ENCODE measurements at places on chromosomes 16 and 17. TPM values are rescaled to one million over a fixed set of nuclear protein-coding genes. Genes with fewer than 3 reads are reported as not detected.
A peak's percentile ranks its signal among the peaks of the same experiment; 100 is the strongest.

Gene SLC16A13
- total RNA-seq = 11.8 TPM

- ATAC-seq = no peak
Measured at GRCh38 chr17:72351884-72352346, 231.1 kb downstream of the SOX9 start.

DNA sequence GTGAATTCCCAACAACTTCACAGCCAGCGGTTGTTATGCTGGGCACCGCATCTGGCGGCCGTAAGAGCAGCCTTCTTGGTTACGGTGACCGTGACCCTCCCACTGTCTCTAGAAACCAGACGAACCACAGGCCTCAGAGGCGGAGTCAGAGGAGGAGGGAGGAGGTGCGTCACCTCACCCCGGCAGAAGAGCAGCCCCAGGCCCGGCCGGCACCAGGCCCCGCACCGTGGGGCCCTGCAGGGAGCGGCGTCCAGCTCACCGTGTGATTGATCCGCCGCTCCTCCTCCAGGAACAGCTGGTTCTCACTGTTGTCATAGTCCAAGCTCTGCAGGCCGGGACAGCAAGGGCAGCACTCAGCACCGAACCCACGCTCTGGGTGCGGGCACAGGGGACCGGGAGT is 13.7 kb downstream of the CLCN7 start:
- ATAC-seq = no peak

DNA sequence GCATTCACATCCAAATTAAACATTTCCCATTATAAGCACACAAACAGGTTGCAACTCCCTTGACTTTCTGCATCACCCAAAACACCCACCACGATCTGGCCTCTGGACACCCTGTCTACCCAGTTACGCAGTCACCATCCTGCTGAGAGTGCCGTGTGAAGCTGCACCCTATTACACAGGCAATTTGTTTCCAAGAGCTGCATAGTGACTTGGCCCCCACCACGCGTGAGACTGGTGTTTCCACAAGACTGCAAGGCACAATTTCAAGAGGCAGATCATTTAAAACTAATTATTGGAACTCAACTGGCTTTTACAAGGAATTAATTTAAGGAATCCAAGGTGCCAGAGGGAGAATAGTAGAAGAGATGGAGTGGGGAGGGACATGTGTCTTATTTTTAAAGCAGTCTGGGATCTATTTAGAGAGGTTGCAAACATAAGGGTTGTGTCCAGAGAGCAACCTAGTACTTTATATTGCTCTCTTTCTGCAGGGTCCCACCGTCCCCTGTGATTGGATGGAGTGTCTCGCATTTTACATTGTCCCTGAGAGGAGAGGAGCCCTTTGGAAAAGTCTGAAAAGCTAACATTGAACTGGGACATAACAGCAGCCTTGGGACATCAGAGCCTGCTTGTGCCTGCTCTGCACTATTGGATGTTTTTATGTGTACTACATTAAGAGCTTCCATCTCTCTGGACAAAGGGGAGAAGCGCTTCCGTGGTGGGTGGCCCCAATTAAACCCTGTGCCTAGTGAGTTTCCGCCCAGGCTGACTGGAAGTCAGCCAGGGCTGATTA is 8.7 kb upstream of the ADAMTS18 start:
- no peak for ATAC-seq

DNA sequence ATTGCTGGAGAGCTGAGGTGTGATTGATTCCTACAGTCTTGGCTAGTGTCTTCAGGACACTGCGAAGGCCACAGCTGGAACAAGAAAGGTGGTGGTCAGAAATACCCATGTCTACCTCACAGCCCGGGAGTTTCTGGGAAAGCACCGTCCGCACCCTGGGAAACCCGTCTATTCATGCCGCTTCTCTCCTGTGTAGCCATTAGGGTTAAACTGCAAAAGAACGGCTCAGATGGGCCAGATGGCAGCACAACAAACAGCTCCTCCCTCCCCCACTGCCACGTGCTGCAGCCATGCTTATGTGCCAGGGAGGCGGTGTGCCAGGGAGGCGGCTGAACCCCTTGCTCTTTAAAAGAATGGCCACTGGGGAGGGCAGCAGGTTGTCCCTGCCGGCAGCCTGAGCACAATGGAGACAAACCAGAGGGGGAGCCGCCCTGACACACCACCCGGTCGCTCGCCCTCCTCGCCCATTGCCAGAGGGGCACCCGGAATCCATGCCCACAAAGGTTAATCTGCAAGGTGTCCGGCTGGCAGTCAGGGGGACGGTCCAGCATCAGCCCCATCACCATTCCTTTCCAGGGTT is 65.2 kb downstream of the CYTH1 start:
- peak; percentile 10 for ATAC-seq

GRCh38 chr17:28497931-28498330 is 8.2 kb upstream of the FOXN1 start:
- ATAC-seq = no peak

DNA sequence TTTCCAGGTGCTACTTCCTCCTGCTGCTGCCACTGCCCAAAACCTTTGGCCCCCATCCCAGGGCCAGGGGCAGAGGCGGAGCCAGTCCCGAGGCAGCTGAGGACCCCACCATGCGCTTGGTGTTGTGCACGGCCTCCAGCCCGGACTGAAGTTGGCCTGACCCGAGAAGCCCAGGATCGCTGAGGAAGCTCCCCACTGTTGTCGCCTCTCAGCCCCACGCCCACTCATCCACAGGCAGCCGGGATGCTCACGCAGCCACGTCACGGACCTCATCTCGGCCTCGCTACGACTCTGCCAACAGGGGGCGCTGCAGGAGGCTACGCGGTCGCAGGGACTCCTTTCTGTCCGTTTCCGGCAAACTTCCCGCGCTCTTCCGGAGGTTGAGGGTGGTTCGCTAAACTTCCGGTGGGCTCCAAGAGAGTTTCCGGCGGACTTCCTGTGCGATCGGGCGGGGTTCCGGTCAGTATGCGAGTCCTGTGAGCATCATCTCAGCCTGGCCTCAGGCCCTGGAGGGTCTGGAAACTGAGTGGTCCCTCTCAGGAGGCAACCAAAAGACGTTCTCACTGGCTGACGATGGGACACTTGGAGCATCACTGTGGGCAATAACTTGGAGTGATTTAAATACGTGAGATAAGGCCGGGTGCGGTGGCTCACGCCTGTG is 12.4 kb downstream of the ZG16B start:
- ATAC-seq = peak; percentile 61

DNA sequence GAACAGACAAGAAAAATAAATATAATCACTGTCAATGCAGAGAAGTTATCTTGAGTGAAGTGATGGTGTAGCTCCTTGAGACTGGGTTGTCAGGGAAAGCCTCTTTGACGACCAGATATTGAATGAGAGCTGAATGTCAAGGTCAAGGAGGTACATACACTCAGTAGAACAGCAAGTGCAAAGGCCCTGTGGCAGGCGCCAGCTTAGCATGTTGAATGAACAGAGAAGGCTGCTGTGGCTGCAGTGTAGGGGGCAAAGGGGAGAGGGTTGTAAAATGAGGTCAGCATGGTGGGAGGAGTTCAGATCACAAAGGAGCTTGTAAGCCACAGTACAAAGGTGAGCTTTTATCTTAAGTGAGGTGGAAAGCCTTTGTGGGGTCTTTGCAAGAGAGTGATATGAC is 111.5 kb downstream of the ZFHX3 start:
- ATAC-seq = no peak

DNA sequence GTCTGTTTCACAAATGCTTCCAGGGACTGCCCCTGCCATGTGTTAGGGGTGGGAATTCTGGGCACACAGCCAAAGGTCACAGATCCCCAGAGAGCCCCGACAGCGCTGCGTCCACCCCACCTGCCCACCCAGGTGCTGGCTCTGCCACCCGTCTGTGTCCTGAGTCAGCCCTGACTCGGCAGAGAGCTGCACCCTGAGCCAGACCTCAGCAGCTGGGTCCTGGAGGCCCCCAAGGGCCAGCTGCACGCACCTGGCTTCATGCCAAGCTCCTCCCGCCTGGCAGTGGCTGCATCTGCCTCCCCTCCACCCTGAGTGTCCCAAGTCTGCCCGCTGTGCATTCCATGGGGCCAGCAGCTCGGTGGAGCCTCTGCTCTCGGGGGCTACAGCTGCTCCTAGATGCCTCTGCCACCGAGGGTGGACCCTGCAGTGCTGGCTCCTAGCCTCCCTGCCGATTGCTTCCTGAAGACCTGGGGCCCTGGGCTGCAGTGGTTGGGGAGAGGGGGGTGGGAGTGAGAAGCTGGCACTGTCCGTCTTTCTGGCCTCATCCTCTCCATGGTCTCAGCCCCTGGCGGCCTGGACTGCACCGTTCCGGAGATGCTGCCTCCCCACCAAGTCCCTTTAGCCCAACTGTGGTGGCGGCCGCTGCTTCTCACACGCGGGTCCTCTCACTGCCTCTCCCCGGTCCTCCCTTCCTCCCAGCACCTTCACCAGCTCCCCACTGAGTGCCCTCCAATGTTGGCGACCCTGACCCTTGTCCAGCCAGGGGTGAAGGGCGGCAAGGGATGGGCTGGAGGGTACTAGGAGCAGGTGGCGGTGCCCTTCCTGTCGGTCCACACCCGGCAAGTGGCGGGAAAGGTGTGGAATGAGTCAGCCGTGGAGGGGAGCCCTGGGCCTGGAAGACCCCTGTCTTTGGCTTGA is 3.0 kb downstream of the SECTM1 start:
- ATAC-seq = no peak

GRCh38 chr16:77457046-77457445 is 22.2 kb upstream of the ADAMTS18 start:
- ATAC-seq = no peak

DNA sequence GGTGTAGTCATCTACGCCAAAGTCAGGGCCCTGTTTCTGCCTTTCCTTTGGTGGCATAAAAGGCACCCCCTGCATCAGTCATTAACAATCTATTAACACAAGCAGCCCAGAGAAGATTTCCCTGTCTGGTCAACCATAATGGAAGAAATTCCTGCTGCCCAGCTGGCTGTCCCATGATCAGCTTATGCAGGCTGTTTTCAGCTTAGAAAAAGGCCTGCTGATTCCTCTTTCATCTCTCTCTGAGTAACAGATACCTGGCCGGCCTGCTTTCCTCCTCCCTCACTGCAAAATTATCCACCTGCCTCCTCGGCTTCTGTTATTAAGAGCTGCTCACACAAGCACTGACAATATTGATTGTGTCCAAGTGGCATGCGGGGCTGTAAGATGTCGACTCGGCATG is 70.3 kb upstream of the MMP2 start:
- no peak for ATAC-seq

DNA sequence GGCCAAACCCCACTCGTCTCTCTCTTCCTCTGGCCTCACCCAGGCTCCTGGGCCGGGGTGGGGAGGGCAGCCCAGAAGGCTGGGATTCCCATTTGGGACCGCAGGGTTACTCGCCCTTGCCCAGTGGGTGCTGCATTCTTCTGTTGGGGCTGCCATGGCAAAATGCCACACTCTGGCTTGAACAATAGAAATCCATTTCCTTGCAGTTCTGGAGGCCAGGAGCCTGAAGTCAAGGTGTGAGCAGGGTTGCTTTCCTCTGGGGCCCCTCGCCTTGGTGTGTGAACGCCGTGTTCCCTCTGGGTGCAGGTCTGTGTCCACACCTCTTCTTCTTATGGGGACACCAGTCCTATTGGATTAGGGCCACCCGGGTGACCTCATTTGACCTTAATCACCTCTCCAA is 105.8 kb upstream of the GSE1 start:
- ATAC-seq = no peak

DNA sequence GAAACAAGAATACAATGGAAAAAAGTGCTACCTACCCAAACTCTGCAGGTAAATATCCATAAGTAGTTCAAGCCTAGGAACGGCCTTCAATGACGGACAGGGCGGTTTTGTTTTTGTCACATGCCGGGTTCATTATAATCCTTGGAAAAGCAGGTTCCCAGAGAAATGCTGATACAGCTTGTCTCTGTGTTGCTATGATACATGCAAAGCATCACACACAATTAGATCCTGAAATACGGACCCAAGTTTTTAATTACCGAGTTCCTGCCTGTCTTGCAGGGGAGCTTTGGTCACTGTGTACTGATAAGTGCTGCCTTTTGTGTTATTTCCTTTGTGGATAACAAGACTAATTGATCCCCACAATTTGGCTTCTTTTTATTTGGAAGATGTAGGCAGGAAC is 217.4 kb downstream of the HAPSTR1 start:
- ATAC-seq = no peak

DNA sequence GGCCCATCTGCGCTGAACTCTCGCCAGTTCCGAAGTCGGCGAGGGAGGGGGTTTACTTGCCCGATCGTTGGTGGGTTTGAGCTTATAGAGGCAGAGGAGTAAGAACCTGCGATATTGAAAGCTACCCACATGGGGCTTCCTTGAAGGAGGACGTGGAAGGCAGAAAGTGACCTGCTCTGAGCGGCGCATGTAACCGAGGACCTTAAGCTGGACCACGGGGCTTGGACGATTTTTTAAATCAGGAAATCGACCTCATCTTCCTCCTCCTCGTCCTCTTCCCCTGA is 2.0 kb downstream of the PRAC2 start:
- no peak for ATAC-seq

- ATAC-seq = peak; percentile 45
Measured at GRCh38 chr17:9566067-9566466, 9.6 kb downstream of the STX8 start.

DNA sequence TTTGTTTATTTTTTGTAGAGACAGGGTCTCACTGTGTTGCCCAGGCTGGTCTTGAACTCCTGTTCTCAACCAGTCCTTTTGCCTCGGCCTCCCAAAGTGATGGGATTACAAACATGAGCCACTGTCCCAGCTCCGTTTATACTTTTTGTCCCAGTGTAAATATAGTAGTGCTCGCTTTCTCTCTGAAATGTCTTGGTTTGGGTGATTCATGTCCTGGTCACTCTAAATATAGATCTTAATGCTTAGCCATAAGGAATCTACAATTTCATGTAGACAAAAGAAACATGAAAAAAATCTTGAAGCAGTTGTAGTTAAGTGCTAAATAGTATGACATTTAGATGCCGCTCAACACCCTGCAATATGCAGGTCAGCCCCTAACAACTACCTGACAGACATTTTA is 126.9 kb downstream of the KATNIP start:
- no peak for ATAC-seq

- ATAC-seq = no peak
Measured at GRCh38 chr16:15934991-15935390, 14.4 kb upstream of the ABCC1 start.

GRCh38 chr17:42275527-42276358 is 448 bp downstream of the STAT5B start:
- ATAC-seq = peak; percentile 42

DNA sequence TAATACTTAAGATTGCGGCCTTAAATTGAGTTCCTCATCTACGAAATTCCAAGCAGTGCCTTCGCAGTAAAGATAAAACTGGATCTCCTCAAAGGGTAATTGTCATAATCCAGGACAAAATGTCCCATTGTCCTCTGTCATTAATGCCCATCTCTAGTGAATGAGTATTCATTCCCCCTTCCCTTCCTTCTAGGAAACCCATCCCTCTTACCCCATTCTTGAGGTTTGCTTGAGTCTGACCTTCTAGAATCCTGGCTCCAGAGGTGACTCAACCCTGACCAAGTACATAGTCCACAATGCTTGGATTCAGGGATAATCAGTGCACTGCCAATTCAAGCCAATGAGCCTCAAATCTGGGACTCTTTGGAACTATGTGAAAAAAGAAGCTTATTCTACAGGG is 47.0 kb upstream of the MAF start:
- ATAC-seq = no peak

All from activated T-helper 17 cell treated with anti-CD3 and anti-CD28 coated beads, Interleukin-2, amount 50 U/mL, for 72 hours (primary cell).